Transverse colon (tissue), 4 donors: ENCODE measurements at places on chromosomes 16 and 17. TPM values are rescaled to one million over a fixed set of nuclear protein-coding genes. Genes with fewer than 3 reads are reported as not detected.

ZFP90 gene
- total RNA-seq, result 13.5 TPM

TMEM235 gene
- total RNA-seq, result not detected

TUBG1 gene
- 6.2 TPM for total RNA-seq

DNA sequence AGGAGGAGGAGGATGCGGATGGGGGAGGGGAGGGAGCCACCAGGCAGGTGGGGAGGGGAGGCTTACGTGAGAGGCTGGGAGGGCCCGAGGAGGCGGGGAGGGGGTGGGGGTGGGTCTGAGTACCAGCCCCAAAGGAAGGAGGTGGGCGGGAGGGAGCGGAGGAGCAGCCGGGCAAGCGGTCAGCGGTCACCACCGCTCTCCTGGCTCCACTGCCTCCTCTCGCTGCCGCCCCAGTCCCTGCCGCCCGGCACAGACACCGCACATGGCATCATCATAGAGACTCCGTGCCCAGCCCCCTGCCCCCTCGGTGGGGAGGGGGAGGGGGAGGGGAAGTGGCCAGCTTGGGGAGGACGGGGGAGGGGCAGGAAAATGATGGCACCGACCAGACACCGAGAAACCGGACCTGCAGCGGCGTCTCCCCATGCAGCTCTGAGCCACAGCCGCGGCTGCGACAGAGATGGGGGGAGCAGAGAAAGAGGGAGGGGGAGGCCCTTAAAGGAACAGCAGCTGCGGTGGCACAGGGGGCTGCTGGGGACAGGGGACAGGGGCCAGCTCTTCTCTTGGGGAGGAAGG is at the start of gene TLCD3B:
TLCD3B (minus strand) TSS at position 431 of the 573 bp plus-strand sequence. CDS start 744 bp downstream, outside the sequence.
- no peak for DNase-seq

GRCh38 chr17:13194887-13195286 is 177.1 kb upstream of the ELAC2 start:
- no peak for DNase-seq

DNA sequence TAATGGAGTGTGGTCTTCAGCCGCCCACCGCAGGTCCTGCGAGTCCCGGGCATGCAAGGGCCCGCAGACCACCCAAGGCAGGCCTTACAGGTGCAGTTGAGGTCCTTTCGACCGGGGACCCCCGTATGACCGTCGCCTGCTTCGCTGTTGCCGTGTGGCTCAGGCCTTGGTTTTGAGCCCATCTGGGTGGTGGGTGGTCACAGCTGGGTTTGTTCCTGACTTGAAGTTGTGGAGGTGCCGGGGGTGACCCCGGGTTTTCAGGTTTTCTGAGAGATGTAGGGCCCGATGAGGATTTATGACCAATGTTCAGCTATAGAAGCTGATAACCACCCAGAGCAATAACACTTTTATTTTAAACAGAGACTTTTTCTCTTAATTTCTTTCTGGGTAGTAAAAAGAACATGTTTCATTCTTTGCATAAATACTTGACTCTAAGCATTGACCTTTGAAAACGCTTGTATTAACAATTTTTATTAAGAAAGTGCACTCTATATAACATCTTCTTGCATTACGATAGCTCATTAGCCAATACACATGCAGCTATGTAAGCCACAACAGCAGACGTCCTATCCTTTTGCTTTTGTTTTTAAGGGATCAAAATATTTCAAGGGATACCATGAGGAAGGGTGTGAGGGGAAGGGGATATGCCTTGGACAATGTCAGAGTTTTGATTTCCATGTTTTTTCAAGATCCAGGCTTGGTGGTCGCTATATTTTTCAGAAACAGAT is 1.9 kb downstream of the FOXL1 start:
- no peak for DNase-seq

DNA sequence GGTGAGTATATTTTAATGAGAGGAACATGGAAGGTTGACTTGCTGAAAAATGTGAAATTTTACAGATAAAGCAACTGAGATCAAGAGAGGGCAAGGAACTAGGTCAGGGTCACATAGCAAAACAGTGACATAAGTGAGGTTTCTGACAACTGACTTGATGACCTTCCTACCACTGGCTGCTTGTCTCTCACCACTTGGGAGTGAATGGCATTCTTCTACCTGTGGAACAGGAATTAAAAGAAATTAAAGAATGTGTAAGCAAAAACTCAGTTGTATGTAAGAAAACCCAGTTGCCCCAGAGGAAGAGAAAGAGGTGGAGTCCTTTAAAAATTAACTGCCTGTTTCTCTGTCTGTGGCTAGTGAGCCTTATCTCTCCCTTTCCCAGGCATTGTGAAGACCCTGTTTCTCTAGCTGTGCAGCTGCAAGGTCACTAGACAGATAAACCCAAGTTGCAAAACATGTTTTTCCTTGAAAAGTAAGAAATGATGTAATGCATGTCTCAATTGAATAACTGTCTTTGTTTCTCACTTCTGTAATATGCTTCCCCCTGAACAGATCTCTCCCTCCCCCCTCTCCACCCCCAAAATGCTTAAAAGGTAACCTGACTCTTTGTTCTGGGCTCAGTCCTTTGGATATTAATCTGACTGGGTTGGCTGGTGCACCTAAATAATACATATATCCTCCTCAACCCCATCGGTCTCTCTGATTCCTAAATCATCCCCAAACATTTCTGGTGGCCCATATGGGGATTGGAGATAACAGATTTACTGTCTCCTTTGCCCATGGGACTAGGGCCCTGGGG is 23.4 kb downstream of the ACSM1 start:
- no peak for DNase-seq
